ENCODE measurements at places on chromosomes 1 and 21.

- DNase-seq = no peak
Measured at GRCh38 chr1:111269825-111270406, 20.7 kb upstream of the CHIA start.

DNA sequence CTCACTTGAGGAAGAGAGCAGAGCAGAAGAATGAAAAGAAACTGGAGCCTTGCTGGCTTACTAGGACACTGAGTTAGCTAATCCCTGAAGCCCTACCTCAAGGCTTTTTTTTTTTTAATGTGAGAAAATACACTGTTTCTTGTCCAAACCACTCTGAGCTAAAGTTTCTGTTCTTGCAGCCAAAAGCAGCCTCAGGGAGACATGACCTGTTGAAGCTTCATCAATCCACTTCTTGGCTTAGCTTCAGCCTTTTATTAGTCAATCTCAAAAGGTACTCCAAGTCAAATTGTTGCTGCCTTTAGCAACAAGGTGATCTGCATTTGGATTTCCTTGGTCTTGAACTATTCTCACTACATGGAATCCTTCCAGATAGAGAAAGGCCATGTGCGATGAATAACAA is 33.7 kb downstream of the CCDC185 start:
- DNase-seq = no peak

DNA sequence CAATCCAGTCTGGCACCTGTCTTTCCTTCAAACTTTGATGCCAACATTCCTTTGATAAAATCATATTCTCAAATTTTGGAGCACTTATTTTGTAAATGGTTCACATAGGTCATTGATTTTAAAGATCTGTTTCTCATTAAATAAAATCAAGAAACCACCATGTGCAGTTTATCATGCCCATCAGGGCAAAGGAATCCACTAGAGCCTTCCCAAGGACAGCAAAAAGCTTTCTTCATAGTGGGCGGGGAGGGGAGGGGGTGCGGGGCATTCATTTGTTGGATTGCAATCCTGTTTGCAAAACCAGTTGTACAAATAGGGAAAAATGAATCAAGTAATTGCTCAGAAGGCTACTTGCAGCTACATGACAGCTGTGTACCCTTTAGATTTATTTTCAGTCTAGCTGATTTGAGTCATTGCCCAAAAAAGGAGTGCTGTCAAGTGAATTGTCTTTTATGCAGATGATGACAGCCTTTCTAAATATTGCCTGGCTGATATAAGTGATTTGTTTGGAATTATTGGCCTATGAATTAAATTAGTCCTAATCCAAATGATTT is 23.0 kb downstream of the LRRC8B start:
- DNase-seq = no peak

DNA sequence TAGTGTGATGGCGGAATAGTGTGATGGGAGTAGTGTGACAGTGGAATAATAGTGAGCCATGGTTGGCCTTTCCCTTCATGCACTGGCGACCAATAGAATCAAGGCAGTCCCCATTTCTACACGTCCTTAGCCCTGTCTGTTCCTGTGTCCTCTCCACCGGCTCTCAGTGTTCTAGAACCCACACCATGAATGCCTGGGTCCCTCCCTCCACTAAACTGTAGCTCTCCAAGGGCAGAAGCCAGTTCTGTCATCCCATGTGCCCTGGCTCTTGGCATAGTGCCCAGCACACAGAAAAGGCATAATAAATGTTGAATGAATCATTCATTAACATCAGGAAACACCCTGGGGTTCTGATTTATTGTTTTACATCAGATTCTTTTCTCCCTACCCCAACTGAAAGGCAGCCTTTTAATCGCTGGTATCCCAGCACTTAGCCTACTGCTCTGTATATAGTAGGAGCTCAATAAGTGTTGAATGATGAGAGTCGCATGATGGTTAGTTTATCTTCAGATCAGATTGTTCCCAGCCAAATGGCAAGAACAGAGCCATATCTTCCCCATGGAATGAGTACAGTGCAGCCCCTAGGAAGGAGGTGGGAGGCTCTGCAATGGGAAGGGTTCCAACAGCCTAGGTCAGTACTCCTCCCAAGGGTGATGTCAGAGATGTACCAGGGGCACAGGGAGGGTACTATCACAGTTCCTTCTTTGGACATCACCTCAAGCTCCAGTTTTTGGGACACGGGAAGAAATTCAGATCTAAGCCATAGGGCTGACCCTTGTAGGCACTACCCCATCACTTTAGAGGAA is 325.7 kb downstream of the HHAT start:
- no peak for DNase-seq

GRCh38 chr21:44930543-44930981 is 9.3 kb upstream of the SLX9 start:
- DNase-seq = no peak

GRCh38 chr1:208235982-208236761 is 8.0 kb downstream of the PLXNA2 start:
- peak; percentile 49 for DNase-seq

- DNase-seq = no peak
Measured at GRCh38 chr1:156858555-156858956, 361 bp downstream of the INSRR start.

DNA sequence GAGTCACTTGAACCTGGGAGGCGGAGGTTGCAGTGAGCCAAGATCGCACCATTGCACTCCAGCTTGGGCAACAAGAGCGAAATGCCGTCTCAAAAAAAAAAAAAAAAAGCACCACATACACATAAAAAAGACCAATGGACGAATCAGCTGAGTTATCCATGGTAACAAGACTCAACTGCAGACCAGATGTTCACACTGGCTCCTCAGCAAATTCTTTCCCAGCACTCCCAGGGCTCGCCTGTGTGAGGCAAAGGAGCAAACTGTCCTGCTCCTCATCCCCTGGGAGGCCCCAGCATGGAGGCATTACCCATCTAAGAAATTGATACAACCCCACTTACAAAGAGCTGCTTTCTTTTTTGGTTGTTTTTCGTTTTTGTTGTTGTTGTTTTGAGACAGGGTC is 3.1 kb downstream of the TMEM234 start:
- no peak for DNase-seq

DNA sequence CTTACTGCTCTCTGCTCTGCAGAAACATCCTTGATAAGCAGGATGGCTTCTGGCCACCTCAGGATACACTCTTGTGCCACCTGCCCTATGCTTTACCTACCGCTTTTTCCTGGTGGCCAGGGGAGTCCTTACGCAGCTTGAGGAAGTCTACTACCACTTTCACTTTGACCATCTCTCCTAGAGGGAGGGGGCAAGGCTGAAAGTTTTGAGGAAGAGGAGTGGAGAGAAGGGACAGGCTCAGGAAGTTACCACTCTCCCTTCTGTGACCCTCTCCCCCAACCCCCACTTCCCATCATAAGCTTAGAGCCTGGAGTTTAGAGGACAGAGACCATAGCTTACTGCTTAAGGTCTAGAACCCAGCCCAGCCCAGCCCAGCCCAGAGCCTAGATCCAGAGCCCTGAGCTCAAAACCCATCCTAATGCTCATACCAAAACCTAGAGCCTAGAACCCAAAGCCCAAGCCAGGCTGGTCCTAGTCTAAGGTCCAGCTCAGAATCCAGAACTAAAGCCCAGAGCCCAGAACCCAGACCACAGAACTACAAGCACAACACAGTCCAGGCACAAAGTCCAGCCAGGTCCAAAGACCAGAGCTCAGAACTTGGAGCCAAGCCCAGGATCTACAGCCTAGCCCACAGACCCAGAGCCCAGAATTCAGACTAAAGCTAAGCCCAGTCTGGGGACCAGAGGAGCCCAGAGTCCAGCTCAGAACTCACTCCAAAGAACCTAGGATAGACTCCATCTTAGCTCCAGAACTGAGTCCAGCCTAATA is 18.0 kb upstream of the MFSD2A start:
- peak; percentile 33 for DNase-seq

- no peak for DNase-seq
Measured at GRCh38 chr1:41380979-41381691, 19.9 kb downstream of the FOXO6 start.

DNA sequence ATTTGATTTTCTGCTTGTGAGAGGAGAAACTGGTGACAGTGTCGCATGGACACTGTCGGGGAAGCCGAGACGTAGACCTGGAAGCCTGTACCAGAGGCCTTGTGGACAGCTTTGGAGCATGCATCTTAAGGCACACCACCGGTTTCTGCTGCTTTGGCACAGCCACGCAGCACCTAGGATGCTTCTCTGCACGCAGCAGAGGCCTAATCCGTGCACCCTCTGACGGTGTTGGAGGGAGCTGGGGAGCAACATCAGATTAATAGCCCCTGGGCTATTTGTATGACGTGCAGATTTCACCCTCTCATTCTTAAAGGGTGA is 30.3 kb downstream of the TEX35 start:
- DNase-seq = peak; percentile 64

GRCh38 chr1:30763651-30764248 is 6.2 kb upstream of the LAPTM5 start:
- no peak for DNase-seq

GRCh38 chr1:224939844-224940425 is 10.5 kb downstream of the DNAH14 start:
- DNase-seq = no peak

DNA sequence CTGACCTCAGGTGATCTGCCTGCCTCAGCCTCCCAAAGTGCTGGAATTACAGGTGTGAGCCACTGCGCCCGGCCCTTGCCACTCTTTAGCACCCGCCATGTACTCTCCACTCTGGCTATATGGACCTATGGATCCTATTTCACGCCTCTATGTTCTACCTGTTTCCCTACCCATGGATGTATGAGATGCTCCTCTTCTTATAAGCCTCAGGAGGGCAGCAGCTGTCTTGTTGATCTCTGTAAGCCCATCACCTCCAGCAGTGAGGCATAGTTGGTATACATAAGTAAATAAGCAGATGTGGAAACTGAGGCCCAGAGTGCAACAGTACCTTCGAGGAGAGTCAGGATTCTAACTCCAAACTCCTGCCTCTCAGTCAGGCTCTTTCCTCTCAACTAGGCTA is 24.7 kb upstream of the ARTN start:
- no peak for DNase-seq

DNA sequence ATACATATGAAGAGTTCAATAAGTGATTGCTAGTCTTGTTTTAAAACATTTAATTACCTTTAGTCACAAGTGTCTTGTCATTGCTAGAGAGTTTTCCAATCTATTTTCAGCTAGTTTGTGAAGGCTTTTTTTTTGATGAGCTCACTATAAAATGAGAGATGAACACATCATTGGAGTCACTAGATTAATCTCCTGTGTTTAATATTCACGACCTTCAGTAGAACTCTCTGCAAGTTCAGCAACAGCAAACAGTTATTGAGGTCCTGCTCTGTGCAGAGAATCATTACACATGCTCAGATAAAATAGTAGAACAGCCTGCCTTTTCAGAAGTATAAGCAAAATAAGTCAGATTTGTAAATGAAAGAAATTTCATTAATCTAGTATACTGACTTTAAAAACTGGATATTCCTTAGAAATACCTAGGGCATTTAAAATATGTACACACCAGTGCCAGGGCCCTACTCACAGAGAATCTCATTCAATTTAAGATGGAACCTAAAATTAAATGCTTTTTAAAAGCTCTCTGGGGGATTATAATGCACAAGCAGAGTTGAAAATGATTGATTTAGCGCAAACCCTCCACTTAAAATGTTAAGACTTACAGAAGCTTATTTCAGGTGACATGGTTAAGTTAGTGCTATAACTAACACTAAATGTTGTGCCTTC is 30.5 kb downstream of the KRTAP20-3 start:
- no peak for DNase-seq

DNA sequence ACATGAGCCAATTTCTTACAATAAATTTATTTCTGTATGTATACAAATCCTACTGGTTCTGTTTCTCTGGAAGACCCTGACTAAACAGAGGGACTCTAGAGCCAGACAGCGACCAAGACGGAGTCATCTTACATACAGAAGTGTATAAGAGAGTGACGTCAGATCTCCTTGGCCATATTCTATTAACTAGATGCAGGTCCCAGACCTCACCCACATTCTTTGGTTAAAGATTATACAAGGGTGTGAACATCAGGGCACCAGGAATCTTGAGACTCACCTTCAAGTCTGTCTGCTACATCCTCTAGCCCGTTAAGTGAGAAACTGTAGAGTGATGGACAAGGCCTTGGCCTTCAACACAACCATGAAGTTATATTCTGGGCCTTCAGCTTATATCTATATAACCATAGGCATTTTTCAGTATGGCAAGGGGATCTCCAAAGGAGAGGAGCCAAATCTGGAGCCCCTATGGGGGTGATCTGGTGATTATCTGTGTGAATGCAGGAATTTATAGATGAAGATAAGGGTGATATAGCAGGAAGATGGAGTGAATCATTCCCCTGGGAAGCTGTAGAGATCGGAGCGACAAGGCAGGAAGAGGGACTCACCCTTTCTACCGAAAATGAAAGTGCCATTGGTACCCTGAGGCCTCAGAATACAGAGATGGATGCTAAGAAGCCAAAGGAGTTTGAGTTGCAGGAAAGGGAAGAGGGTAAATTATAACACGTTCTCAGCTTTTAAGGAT is 83.9 kb downstream of the ADAMTS1 start:
- no peak for DNase-seq

GRCh38 chr1:171245458-171246064 is 2.7 kb upstream of the FMO1 start:
- peak; percentile 43 for DNase-seq

DNA sequence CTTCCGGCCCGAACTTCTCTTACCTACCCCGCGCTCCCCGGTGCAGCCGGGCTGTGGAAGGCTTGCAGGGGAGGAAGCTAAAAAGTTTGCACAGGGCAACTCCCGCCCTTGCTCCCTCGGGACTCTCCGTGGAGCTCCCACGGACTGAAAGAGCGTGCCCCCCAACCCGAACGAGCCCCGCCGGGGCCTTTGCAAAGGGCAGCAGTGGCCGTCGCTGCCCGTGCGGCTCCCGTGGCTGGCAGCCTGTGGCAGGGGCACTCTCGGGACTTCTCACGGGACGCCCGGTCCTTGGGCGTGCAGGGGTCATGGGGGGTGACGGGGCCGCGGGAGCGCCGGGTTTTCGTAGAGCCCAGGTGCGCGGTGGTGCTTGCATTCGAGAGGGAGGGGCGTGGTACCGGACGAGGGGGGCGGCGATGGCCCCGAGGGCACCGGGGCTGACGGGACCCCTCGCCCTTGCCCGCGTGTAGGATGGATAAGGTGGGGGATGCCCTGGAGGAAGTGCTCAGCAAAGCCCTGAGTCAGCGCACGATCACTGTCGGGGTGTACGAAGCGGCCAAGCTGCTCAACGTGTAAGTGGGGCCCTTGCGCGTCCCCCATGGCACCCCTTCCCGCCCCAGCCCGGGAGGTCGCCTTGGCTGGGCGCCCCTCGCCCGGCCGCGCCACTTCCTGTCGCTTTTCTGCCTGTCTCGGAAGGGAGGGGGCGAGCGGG is 711 bp downstream of the GADD45A start:
- peak; percentile 6 for DNase-seq

GRCh38 chr1:210233495-210234328 is 1.1 kb downstream of the SERTAD4 start:
- DNase-seq = no peak

Measured in Kasumi-1 (cell line).